ENCODE measurements at places on chromosomes 13 and 19.

GRCh38 chr13:34620862-34621261 is 321.2 kb upstream of the NBEA start:
- no peak for DNase-seq

- DNase-seq = no peak
Measured at GRCh38 chr19:2665103-2665502, 37.4 kb downstream of the GNG7 start.

GRCh38 chr19:31572976-31573298 is 223.7 kb upstream of the TSHZ3 start:
- DNase-seq = no peak

DNA sequence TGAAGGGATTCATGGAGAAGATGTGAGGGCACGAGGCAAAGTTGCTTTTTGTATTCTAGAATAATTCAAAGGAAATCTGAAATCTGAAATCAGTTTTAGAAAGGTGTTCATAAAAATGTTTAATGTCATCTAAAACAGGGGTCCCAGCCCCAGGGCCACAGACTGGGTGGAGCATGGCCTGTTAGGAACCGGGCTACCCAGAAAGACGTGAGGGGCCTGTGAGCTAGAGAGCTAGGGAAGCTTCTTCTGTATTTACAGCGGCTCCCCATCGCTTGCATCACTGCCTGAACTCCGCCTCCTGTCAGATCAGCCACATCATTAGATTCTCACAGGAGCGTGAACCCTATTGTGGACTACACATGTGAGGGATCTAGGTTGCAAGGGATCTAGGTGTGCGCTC is 151.2 kb downstream of the USP12 start:
- no peak for DNase-seq

- no peak for DNase-seq
Measured at GRCh38 chr13:21798181-21798580, 127.3 kb downstream of the FGF9 start.

GRCh38 chr13:33764716-33765115 is 53.2 kb upstream of the RFC3 start:
- no peak for DNase-seq

- no peak for DNase-seq
Measured at GRCh38 chr13:100464006-100464405, 124.6 kb downstream of the GGACT start.

- DNase-seq = no peak
Measured at GRCh38 chr19:10093295-10094186, 7.4 kb downstream of the SHFL start.

GRCh38 chr19:28737021-28737895 is 475.7 kb downstream of the UQCRFS1 start:
- DNase-seq = no peak

DNA sequence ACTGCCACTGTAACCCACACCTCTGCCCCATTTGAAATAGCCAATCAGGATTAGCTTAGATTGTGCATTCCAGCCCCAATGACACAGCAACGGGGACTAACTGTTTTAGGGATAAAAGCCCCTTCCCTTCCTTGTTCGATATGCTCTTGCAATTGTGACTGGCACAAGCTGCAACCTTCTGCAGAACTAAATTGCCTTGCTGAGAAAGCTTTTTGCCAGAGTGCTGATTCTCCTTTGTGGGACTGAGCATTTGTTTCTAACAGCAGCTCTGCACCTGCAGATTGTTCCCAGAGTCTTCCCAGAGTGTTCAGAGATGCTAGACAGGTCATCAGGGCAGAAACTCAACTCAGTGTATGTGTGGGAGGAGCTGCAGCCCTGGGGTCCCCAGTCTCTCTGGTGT is 115.8 kb downstream of the ZNF675 start:
- no peak for DNase-seq

Measured in suprapubic skin (tissue), 4 donors.